GM19239 (cell line): ENCODE measurements at places on chromosomes 5 and 9.

GRCh38 chr5:180889381-180889780 is 9.6 kb upstream of the BTNL8 start:
- DNase-seq, result no peak

DNA sequence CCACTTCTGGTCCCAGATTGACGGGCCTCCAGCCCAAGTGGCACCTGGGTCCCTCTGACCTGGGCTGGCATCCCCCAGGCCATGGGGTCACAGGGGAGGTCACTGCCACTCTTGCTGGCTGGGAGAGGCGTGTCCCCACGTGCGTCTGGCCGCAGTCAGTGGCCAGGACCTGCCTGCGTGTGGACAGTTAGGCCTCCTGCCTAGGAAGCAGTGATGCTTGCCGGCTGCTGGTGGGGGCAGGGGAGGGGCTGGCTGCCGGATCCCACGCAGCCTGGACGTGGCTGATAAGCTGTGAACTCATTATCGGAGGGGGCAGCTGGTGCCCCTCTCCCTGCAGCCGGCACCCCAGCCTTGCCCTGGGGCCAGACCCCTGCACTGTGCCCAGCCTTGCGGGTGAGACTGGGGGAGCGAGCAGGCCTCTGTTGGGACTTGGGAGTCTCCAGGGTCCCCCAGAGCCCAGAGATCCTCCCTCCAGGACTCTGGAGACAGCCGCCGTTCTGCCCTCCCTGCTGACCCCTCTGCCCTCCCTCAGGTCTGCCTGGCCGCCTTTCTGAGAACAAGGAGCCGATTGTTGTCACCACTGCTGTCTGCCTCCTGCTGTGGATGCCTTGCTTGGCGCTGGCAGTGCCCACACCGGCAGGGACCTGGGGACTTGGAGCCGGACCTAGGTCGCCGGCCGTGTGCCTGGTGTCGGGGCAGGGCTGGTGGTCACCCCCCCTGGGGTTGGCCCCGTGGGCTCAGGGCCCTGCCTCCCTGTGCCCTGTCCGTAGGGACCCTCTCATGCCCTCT is 12.3 kb downstream of the RXRA start:
- DNase-seq, result no peak

DNA sequence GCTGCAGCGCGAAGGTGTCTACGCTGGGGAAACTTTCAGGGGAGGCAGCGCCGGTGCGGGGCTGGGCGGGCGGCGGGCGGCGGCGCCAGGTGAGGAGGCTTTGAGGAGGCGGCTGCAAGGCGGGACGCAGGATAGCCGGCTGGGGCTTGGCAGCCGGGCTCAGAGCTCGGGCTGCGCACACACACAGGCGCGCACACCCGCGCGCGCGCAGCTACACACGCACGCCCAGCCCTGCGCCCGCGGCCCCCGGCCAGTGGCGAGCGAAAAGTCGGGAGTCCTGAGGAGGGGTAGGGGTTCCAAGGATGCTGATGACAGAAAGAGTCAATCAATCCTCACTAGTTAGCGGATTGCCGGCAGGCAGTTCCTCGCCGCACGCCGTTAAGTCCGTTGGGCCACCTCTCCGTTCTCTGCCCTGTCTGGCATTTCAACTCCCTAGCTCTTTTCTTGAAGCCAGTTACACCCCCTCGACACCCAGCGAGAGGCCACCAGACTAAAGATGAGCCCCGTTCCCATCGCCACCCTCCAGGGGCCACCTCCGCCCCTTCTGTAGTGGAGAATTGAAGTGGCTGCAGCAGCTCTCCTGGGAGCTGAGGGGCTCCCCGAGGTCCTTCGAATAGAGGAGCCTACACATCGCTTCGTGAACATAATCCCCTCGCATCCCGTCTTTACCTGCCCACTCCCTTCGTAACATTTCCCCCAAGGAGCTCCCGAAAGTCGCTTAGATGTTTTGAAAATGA is 1640.3 kb upstream of the C9orf72 start:
- DNase-seq, result no peak

DNA sequence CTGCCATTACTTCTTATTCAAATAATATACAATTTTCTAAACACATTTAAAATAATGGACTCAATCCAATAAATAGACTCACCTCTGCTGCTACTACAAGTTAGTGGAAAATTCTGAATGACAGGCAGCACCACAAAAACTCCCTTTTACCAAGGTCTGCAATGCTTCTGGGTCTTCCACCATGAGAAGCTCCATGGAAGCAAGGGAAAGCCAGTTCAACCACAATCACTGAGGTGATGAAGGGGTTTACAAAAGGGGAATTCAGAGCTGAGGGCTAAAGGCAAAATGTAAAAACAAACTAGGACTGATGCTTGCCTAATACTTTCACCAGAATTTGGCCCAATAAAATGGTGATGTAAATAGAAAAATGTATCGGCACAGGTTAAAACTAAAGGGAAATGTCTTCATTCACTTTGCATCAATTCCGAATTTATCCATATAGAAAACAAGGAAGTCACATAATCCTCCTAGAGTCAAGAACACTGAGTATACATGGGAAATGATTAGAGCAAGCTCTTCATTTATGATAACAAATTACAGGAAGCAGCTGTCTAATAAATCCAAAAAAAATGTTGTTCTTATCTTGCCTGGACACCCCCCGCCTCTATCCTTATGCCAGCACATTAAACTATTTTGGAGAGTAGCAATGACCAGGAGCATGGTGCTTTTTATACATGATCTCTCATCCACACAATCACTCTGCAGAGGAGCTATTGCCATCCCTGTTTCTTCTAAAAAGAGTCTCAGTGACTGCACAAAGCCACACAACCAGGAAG is 66.3 kb upstream of the NFIB start:
- DNase-seq, result no peak
